NCI-H460 (cell line): ENCODE measurements at places on chromosomes 16 and 17. TPM values are rescaled to one million over a fixed set of nuclear protein-coding genes. Genes with fewer than 3 reads are reported as not detected.

Gene TMEM98
- 7.0 and 8.8 TPM in 2 replicates for total RNA-seq

DNA sequence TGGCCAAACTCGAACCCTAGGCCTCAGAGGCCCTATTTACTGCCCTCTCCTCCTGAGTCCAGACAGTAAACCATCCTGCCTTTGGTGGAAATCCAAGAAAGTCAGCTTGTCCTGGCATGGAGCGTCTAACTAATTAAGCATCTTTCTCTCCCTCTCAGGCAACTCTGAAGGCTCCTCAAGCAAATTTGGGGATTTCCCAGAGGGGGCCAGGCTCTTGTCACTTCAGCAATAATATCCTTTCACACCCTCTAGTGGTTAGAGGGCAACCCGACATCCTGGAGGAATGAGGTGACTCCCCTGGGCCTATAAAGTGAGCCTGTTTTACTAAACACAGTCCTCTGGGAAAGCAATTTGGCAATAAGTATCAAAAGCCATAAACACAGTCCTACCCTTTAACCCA is 60.4 kb downstream of the NOG start:
- DNase-seq, result peak; percentile 30

- no peak for DNase-seq
Measured at GRCh38 chr16:2165861-2166260, 10.3 kb downstream of the TRAF7 start.

Gene TBC1D3D
- total RNA-seq, result not detected in 2 replicates

GRCh38 chr17:78717431-78717980 is 64.6 kb downstream of the CYTH1 start:
- no peak for DNase-seq
